ENCODE measurements at places on chromosomes 1 and 21. TPM values are rescaled to one million over a fixed set of nuclear protein-coding genes. Genes with fewer than 3 reads are reported as not detected.

DNA sequence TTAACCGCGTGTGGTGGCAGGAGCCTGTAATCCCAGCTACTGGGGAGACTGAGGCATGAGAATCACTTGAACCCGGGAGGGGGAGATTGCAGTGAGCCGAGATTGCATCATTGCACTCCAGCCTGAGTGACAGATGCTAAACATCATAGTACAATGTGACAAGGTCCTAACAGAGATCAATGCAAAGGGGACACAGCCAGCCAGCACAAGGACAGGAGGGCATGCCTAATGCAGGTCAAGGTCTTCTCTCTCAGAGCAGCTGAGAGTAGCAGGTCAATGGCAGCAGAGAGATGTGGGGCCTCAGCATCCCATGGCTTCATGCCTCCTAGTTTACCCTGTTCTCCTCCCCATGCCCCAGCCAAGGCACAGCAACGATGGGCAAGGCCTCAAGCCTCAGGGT is 3.0 kb upstream of the SMIM11 start:
- H3K4me1 ChIP-seq, result no peaks in the 10 kb centered on the region
- no peaks in the 10 kb centered on the region for H3K27me3 ChIP-seq
- H3K27ac ChIP-seq, result no peak overlapping the region

PDC gene
- not detected for total RNA-seq

TNN gene
- total RNA-seq, result 6.4 TPM

CELA2A gene
- 0.13 TPM for total RNA-seq

- DNase-seq, result peak; percentile 64
- H3K4me3 ChIP-seq, result no peak overlapping the region
- H3K4me1 ChIP-seq, result peaks cover 28% of the 10 kb centered on the region
- peaks cover 16% of the 10 kb centered on the region for H3K27me3 ChIP-seq
- H3K36me3 ChIP-seq, result no peaks in the 10 kb centered on the region
These were observed 246.2 kb downstream of the NPHP4 start for GRCh38 chr1:5745800-5746610.

DNA sequence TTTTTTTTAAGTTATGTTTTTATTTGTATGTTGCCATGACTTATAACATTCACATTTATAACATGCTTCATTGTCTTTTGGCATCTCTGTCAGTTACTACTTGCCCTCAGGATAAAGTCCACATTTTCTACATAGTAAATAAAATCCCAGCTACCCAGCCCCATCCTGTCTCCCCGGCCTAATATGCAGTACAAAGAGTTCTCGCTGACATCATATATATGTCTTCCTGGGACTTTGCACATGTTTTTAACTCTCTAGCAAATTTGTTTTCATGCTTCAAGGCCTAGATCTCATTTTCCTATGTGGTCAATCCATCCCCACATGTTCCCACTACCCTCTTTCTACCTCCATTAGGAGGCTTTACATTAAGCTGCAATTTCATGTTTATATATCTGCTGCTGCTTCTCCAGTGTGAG is 33.0 kb upstream of the IVNS1ABP start:
- H3K27ac ChIP-seq, result no peak overlapping the region
- no peaks in the 10 kb centered on the region for H3K27me3 ChIP-seq
- H3K4me3 ChIP-seq, result no peak overlapping the region
- DNase-seq, result peak; percentile 33
- no peaks in the 10 kb centered on the region for H3K36me3 ChIP-seq

RPE65 gene
- 0.04 TPM for total RNA-seq

ATPAF1 gene
- total RNA-seq, result 44.2 TPM

GRCh38 chr1:79693441-79694114 is 687.0 kb upstream of the ADGRL4 start:
- H3K27ac ChIP-seq, result no peak overlapping the region
- peaks cover 4% of the 10 kb centered on the region for H3K4me1 ChIP-seq
- no peaks in the 10 kb centered on the region for H3K27me3 ChIP-seq
- H3K4me3 ChIP-seq, result no peak overlapping the region
- peak; percentile 51 for DNase-seq

GRCh38 chr1:197268012-197268411 is at the start of gene CRB1:
Gene CRB1, plus strand, starts transcription at chr1:197268252. Its CDS starts 161 bp downstream, at chr1:197268413.
- no peaks in the 10 kb centered on the region for H3K36me3 ChIP-seq
- H3K27ac ChIP-seq, result no peak within 1 kb of the TSS
- DNase-seq, result peak; percentile 20
- H3K27me3 ChIP-seq, result no peaks in the 10 kb centered on the region
- H3K4me3 ChIP-seq, result no peak within 1 kb of the TSS
- no peaks in the 10 kb centered on the region for H3K4me1 ChIP-seq

LEFTY2 gene
- total RNA-seq, result 2.7 TPM

GUCA2A gene
- total RNA-seq, result not detected

DNA sequence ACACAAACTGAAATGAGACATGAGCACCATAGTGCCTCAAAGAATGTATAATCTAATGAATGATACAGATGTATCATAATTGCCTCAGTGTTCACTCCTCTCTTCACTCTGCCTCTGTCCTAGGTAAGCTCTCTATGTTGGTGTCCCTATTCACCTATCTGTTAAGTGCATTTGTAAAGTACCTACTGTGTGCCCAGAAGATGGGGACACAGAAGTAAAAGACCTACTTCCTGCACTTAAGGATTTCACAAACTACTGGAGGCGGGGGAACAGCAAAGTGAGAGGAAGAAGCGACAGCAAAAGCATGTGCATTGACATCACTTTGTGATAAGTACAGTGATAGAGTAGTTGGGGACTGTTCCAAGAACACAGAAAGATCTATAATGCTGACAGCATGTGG is 18.1 kb downstream of the RD3 start:
- H3K4me3 ChIP-seq, result no peak overlapping the region
- no peaks in the 10 kb centered on the region for H3K36me3 ChIP-seq
- DNase-seq, result no peak

PFKL gene
- total RNA-seq, result 51.9 TPM

DNA sequence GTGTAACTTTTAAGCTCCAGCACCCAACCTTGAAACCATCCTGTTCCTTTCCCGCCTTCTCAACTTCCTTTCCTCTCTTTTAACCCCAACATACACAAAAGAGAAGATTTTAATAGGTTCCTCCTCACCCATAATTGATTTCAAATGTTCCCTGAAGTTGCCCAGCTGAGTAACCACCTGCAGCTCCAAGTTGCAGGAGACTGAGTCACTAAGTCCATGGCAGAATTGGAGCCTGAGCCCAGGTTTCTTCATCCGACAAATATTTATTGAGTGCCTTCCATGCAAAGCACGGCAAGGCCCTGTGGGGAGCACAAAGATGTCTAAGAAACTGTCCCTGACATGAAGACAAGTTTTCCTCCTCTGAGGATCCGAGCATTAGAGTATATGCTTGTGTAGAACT is 97.7 kb downstream of the PAPPA2 start:
- H3K4me1 ChIP-seq, result peaks cover 8% of the 10 kb centered on the region
- no peak overlapping the region for H3K27ac ChIP-seq
- no peak overlapping the region for H3K4me3 ChIP-seq
- DNase-seq, result peak; percentile 27
- no peaks in the 10 kb centered on the region for H3K36me3 ChIP-seq

- no peak for DNase-seq
- H3K4me3 ChIP-seq, result no peak overlapping the region
These were observed 6.8 kb downstream of the TFF2 start for GRCh38 chr21:42343963-42344510.

- no peak overlapping the region for H3K27ac ChIP-seq
- H3K4me1 ChIP-seq, result no peaks in the 10 kb centered on the region
- no peaks in the 10 kb centered on the region for H3K36me3 ChIP-seq
- peak; percentile 4 for DNase-seq
These were observed 207.4 kb downstream of the PDE4B start for GRCh38 chr1:66000033-66000637.

DNA sequence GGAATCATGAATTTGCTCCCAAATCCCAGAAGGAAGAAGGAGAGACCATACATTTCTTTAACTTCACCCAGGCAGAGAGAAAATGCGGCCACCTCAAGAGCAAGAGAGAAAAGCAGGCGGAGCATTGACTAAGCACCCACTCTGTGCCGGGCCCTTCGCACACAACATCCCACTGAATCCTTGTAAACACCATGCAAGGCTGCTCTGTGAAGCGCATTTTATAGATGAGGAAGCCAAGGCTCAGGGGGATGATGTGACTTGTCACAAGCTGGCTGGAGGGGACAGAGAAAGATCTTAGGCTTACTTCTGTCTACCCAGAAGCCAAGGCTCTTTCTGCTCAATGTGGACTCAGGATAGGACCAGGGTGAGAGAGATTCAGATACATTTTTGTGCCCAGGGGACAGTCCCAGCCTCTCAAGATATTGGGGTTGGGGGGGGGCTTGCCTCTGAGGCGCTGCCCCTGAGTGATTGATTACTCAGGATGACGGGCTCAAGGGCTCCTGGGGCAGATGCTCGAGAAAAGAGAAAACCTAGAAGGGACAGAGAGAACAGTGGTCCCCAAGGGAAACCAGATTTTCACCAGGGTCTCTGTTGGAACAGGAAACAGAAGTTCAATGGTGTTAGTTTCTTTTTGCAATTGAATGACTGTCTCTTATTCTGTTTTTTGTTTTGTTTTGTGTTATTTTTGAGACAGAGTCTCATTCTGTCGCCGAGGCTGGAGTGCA is 19.5 kb downstream of the PADI2 start:
- no peaks in the 10 kb centered on the region for H3K36me3 ChIP-seq
- no peak overlapping the region for H3K4me3 ChIP-seq
- peaks cover 55% of the 10 kb centered on the region for H3K4me1 ChIP-seq
- H3K27ac ChIP-seq, result peak overlapping the region; percentile 45
- peaks cover 2% of the 10 kb centered on the region for H3K27me3 ChIP-seq

DNA sequence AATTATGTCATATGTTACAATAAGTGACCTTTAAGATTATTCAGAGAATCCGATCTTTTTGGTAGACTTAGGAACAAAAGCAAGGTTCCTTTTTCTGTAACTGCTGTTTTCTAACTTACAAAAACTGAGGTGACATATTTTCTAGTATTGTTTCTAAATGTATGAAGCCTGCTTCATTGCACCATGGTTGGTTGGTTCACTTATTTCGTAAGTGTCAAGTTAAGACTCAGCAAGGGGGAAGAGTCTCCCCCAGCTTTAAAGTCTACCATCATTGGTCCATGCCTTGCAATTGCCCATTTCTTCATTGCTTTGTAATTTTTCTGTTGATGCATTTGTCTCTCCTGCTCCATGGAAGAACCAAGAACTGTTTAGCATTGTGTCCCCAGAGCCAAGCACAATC is 136.9 kb downstream of the DISC1 start:
- peaks cover 10% of the 10 kb centered on the region for H3K36me3 ChIP-seq
- no peaks in the 10 kb centered on the region for H3K4me1 ChIP-seq
- H3K27ac ChIP-seq, result no peak overlapping the region

DNA sequence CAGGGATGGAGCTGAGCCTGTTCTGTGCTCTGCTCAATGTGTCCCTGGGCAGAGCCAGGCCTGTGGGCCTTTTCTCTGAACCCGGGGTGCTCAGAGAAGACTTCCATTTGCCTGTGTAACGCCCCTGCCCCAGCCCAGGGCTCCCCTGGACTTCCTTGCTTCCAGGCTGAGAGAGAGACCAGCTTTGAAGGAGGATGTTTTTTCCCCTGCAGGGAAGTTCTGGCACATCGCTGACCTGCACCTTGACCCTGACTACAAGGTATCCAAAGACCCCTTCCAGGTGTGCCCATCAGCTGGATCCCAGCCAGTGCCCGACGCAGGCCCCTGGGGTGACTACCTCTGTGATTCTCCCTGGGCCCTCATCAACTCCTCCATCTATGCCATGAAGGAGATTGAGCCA is 10.2 kb downstream of the SMPDL3B start:
- H3K36me3 ChIP-seq, result no peaks in the 10 kb centered on the region
- no peak overlapping the region for H3K27ac ChIP-seq
- no peak overlapping the region for H3K4me3 ChIP-seq

TNFRSF25 gene
- total RNA-seq, result 10.3 TPM

IL19 gene
- total RNA-seq, result not detected

DNA sequence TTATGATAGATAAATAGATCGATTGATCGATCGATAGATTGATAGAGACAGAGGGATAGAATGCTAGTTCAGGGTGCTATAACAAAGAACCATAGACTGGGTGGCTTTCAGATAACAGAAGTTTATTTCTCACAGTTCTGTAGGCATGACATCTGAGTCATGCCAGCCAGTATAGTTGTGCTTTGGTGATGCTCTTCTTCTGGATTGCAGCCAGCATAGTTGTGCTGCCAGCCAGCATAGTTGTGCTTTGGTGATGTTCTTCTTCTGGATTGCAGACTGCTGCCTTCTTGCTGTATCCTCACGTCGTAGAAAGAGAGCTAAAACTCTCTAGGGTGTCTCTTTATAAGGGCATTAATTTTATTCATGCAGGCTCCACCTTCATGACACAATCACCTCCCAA is 860.8 kb downstream of the BRINP3 start:
- H3K27me3 ChIP-seq, result no peaks in the 10 kb centered on the region
- H3K36me3 ChIP-seq, result no peaks in the 10 kb centered on the region
- no peaks in the 10 kb centered on the region for H3K4me1 ChIP-seq
- no peak overlapping the region for H3K4me3 ChIP-seq

DNA sequence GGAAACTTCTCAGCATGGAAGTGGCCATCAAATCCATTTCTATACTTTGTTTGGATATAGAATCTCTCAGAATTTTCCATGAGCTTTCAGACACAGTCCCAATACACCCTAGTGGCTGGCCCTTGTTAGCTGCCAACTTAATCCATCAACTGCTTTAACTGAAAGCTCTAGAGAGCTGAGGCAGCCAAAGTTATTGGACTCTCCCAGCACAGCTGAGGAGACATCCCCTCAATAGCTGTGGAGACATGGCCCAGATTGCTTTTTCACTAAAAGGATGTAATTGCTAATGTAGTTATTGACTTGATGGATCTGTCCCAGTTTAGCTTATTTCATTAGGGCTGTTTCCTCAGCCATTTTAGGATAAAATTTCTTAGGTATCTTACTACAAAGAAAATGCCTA is 94.8 kb upstream of the PRMT6 start:
- DNase-seq, result peak; percentile 74
- no peaks in the 10 kb centered on the region for H3K4me1 ChIP-seq
- H3K27ac ChIP-seq, result no peak overlapping the region
- no peak overlapping the region for H3K4me3 ChIP-seq
- no peaks in the 10 kb centered on the region for H3K27me3 ChIP-seq

TP73 gene
- total RNA-seq, result 0.71 TPM

GRCh38 chr1:20950679-20951078 is 163.6 kb upstream of the HP1BP3 start:
- no peak overlapping the region for H3K4me3 ChIP-seq
- H3K27ac ChIP-seq, result no peak overlapping the region
- DNase-seq, result no peak
- H3K27me3 ChIP-seq, result no peaks in the 10 kb centered on the region
- H3K4me1 ChIP-seq, result no peaks in the 10 kb centered on the region

- no peaks in the 10 kb centered on the region for H3K27me3 ChIP-seq
- H3K4me3 ChIP-seq, result no peak overlapping the region
- peak overlapping the region; percentile 35 for H3K27ac ChIP-seq
- DNase-seq, result peak; percentile 86
These were observed 39.8 kb downstream of the SNAP47 start for GRCh38 chr1:227774821-227775661.

G0S2 gene
- 5.4 TPM for total RNA-seq

- H3K27me3 ChIP-seq, result peaks cover 2% of the 10 kb centered on the region
- no peaks in the 10 kb centered on the region for H3K4me1 ChIP-seq
- no peak overlapping the region for H3K27ac ChIP-seq
- H3K4me3 ChIP-seq, result no peak overlapping the region
- DNase-seq, result no peak
These were observed 10.0 kb upstream of the C8A start for GRCh38 chr1:56844545-56845136.

RGL1 gene
- total RNA-seq, result 28.3 TPM

- H3K36me3 ChIP-seq, result no peaks in the 10 kb centered on the region
- DNase-seq, result peak; percentile 52
- H3K4me1 ChIP-seq, result peaks cover 40% of the 10 kb centered on the region
- H3K27me3 ChIP-seq, result peaks cover 26% of the 10 kb centered on the region
- H3K4me3 ChIP-seq, result no peak overlapping the region
These were observed 3.0 kb downstream of the ARTN start for GRCh38 chr1:43936431-43937151.

GRCh38 chr1:60034999-60035398 is 38.6 kb downstream of the C1orf87 start:
- DNase-seq, result peak; percentile 22
- H3K27me3 ChIP-seq, result no peaks in the 10 kb centered on the region
- no peak overlapping the region for H3K4me3 ChIP-seq
- H3K27ac ChIP-seq, result no peak overlapping the region

Measured in muscle of leg (tissue), 16 donors.